Vagina (tissue), 2 donors: ENCODE measurements at places on chromosomes 11 and 22. TPM values are rescaled to one million over a fixed set of nuclear protein-coding genes. Genes with fewer than 3 reads are reported as not detected.

Gene EHD1
- 61.6 TPM for total RNA-seq

Gene SNX32
- 1.5 TPM for total RNA-seq

Gene OR51G1
- total RNA-seq: not detected

Gene LRRC4C
- total RNA-seq: 5.6 TPM

Gene DCDC1
- not detected for total RNA-seq

Gene MMP13
- total RNA-seq: 0.98 TPM

DNA sequence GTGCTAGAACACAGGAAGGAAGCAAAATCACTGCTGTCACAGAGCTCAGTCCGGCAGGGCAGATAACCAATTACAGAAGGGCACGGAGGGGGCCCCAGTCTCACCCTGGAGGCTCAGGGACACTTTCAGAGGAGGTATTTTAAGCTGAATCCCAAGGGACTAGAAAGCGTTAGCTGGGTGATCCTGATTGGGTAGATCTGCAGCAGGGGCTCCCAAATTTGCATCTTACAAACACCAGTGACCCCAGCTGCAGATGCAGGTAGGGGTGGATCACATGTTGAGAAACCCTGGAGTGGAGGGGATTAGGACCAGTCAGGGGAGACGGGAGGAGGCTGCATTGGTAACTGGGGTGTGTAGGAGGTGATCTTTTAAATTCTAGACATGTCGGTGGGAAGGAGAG, 91.4 kb downstream of the CSNK2A3 start:
- no peak for DNase-seq

GRCh38 chr11:65773784-65774411, 6.9 kb downstream of the AP5B1 start:
- no peak for DNase-seq

- DNase-seq: no peak
Measured at GRCh38 chr22:29377979-29378378, 10.4 kb downstream of the AP1B1 start.
